ENCODE measurements at places on chromosomes 3 and 15.
A peak's percentile ranks its signal among the peaks of the same experiment; 100 is the strongest.

- DNase-seq: peak; percentile 24
Measured at GRCh38 chr15:58505581-58505980, 73.8 kb downstream of the LIPC start.

- DNase-seq: no peak
Measured at GRCh38 chr3:67450153-67450552, 204.3 kb downstream of the SUCLG2 start.

DNA sequence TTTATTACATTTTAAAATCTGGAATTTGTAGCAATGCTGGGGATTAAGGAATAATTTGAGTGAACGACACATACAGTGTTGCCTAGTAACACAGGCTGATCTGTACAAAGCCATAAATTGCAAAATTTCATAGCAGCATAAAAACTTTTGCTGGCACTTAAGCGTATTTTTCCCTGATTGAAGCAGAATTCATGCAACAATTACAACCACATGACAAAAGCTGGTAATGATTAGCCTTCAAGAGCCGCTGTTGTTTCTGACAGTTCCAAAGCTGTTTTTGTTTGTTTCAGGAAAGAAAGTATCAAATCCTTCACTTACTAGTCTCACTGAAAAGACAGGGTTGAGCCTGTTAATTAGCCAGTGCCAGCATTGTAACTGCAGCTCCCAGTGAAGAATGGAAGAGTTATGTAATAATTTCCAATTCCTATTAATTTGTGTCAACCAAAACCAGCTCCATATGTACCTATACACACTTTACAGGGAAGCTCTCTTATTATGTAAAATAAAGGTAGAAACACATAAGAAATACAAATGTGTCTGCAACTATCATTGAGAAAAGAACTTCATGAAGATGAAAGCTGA is 60.7 kb downstream of the AGTR1 start:
- peak; percentile 14 for DNase-seq

GRCh38 chr15:76233921-76234320 is 77.3 kb downstream of the ETFA start:
- no peak for DNase-seq

DNA sequence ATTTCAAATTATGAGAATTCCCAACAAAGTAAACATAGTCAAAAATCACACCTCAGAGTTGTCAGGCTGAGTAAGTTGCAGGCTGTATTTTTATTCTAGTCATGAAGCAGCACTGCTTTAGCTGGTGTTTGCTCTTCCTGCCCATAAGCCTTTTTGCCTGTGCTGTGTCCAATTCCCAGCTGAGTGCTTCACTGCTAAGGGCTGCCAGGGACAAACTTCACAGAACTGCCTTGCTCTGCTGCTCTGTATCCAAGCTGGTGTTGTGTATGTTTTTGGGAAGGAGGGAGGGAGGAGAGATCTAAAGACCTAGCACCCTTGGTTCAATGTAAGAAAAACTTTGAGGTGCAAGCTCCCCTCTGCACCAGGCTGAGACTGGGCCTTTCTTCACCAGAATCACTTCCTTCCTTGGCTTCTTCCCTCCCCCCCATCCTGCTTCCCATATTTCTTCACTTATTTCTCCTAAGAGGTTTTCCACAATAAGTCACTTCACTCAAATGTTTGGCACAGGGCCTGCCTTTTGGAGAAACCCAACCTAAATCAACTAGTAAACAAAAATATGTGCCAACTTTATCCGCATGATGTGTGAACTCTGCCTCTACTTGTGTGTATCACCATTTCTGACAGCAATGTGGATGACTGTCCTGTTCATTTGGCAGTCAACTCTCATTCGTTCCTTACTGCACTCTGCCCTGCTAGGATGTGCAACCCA is 156.1 kb downstream of the TBL1XR1 start:
- peak; percentile 18 for DNase-seq

DNA sequence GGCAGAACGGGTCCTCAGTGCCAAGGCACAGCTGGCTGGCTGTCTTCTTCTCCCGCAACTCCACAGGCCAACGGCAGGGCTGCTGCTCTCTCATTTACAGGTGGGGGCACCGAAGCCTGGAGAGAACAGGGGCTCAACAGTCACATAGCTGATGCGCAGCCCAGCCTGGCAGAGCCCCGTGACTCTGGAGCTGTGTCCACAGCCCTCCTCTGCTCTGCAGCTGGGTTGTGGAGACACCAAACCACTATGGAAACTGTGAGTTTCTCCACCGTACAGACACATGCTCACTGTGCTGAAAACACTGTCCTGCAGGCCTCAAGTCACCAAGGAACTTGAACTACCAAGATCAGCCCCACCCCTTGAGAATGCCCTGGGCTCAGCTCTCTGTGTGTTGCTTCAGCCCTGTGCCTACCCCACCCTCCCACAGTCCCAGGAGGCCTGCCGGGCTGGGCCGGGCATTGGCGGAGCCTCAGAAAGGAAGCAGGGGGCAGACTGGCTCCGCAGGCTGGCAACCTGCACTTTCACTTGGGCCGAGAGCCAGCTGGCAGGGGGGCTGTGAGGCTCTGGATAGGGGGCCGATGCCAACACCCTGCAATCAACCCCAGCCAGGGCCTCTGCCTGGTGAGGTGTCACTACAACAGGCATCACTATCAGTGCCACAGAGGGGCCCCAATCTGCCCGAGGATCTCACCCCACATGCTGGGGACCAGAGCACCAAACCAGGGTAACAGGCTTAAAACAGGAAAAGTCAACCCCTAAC is 113.7 kb upstream of the RPL32 start:
- peak; percentile 49 for DNase-seq

DNA sequence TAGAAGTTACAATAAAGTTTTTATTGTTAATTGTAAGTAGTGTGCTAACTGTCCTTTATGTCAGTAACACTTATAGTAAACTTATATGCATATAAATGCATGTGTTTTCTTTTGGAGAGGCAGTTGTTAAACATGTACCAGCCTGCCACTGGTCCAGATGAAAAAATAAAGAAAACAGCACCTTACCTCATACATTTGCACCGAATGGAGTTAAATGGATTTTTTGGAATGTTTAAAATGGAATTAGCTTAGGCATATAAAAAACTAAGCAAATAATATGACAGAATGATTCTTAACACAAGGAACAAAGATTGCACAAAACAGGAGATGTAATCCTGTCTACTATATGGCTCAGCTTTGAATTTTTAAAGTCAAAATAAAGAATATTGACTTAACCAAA is 50.2 kb upstream of the ALDH1A3 start:
- DNase-seq: no peak

GRCh38 chr3:125186261-125186787 is 26.2 kb downstream of the SLC12A8 start:
- peak; percentile 31 for DNase-seq

DNA sequence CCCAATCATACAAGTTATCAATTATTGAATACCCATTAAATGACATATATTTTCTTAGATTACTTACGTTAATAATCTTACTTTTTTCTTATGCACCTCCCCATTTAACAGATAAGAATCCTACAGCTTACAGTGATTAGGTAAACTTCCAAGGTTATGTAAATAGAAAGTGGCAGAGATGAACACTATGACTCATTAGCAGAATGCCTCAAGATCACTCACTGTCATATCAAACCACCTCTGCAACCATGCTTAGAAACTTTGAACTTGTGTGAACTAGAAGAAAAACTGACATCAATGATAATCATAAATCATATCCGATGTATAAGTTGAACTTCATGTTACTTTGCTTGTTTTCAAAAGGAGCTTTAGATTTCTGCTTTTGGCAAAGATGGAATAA is 911.6 kb upstream of the ARPP21 start:
- no peak for DNase-seq

- no peak for DNase-seq
Measured at GRCh38 chr3:49222002-49222401, 50.6 kb downstream of the KLHDC8B start.

DNA sequence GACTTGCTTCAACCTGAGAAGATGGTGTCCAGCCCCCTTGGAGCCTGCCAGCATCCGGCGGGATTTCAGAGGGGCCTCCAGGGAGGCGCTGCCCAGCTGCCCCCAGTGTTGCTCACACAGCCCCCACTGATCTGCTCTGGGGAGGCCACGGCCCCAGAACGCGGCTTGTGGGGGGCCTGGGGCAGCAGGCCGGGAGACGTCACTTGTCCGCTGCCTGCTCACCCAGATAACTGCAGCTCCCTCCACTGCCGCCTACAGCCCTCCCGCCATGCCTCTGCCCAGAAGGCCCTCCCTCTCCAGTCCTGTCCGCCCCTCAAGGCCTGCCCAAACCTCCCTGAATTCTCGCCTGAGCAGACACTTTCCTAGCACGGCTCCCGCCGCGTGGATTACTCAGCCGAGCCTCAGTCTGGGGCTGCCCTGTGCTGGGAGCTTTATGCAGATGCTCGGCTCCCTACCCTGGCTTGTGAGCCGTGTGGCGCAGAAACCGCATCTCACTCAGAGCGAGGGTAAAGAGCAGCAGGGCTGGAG is 17.2 kb upstream of the ADIPOQ start:
- DNase-seq: peak; percentile 88

- DNase-seq: peak; percentile 28
Measured at GRCh38 chr3:124620600-124621063, 109.6 kb upstream of the UMPS start.

All from fibroblast of skin of scalp (primary cell).